Esophagus mucosa (tissue), 1 donor: ENCODE measurements at places on chromosomes 1 and 21.

- peak; percentile 79 for ATAC-seq
Measured at GRCh38 chr1:8381618-8382017, 63.7 kb downstream of the SLC45A1 start.

DNA sequence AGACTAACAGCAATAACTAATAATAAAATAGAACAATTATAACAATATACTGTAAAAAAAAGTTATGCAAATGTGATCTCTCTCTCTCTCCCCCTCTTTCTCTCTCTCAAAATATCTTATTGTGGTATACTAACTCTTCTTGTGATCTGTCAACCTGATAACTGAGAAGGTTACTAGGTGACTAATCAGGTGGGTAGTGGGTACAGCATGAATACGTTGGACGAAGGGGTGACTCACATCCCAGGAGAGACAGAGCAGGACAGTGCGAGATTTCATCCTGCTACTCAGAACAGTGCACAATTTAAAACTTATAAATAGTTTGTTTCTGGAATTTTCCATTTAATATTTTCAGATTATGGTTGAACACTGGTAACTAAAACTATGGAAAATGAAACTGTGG, 257.5 kb downstream of the LRRC40 start:
- no peak for ATAC-seq

- ATAC-seq: peak; percentile 62
Measured at GRCh38 chr1:8015036-8015808, 10.9 kb downstream of the ERRFI1 start.

DNA sequence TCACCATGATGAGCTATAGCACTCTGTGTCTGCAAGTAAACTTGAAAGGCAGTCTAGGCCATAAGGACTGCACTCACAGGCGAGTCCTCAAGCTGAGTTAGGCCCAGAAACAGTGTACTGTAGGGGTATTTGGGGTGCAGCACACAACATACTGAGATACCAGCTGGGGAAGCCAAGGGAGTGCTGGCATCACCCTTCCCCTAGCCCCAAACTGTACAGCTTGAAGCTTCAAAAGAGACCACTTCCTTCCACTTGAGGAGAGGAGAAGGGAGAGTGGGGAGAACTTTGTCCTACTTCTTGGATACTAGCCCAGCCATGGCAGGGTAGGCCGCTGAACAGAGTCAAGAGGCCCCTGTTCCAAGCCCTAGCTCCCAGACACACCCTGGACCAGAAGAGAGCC, 24.2 kb upstream of the SNX7 start:
- no peak for ATAC-seq
